ENCODE measurements at places on chromosomes 16 and 17. TPM values are rescaled to one million over a fixed set of nuclear protein-coding genes. Genes with fewer than 3 reads are reported as not detected.

The DBNDD1 gene
- 1.8 TPM for total RNA-seq

The GRB7 gene
- total RNA-seq = 1.6 TPM

The GNG13 gene
- total RNA-seq = not detected

The MLKL gene
- total RNA-seq = 19.4 TPM

The SPNS3 gene
- total RNA-seq = 2.0 TPM

The SDR42E2 gene
- total RNA-seq = not detected

The CMTM3 gene
- 44.5 TPM for total RNA-seq

The KRTAP17-1 gene
- total RNA-seq = not detected

The CHST5 gene
- total RNA-seq = 0.27 TPM

Data from sciatic nerve (tissue), 2 donors.